Lung microvascular endothelial cell (primary cell): ENCODE measurements at places on chromosomes 3 and 15. TPM values are rescaled to one million over a fixed set of nuclear protein-coding genes. Genes with fewer than 3 reads are reported as not detected.

Gene MME
- total RNA-seq = 0.20 and 4.4 TPM in 2 replicates

Gene DNAJA4
- total RNA-seq = 1.1 and 1.6 TPM in 2 replicates

Gene ECE2
- total RNA-seq = not detected in 2 replicates

Gene MYO1E
- total RNA-seq = 12.1 and 19.2 TPM in 2 replicates

Gene GOLGA6L10
- 0.20 and 0.44 TPM in 2 replicates for total RNA-seq
